ENCODE measurements at places on chromosomes 4 and X.

DNA sequence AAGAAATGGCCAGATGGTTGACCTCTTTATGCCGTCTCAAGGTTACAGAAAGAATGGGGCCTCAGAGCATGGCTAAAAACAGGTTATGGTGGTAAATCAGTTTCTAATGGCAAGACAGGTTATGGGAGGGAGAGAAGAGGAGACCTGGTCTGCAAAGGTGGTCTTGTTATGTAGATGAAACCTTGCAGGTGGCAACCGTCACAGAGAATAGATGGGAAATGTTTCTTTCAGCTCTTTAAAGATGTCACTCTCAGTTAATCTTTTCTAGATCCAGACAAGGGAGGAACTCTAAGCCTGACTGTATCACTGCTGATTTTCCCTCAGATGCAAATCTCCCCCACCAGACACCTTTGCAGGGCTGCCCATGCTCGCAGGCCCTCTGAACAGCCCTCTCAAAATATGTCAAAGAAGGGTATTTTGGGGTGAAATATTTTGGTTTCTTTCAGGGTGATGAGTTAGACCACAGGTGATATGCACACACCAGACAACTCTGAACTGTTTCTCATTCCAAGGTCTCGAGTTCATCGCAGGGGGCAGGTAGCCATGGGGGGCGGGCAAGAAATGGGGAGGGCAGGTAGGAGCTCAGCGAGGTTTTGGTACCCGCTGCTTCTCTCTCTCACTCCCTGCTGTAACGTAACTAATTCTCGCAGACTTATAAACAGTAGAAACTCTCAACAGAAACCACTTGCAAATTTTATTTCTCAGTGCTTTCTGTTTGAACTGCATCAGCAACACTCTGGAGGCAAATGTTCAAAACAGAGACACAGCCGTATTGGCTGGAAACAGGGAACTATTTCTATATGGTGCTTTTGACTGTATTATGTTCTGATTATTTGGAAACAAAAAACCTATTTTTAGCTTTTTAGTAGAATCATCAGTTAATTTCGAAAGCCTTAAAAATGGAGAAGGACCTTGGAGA is 32.4 kb downstream of the CASP3 start:
- DNase-seq, result no peak

DNA sequence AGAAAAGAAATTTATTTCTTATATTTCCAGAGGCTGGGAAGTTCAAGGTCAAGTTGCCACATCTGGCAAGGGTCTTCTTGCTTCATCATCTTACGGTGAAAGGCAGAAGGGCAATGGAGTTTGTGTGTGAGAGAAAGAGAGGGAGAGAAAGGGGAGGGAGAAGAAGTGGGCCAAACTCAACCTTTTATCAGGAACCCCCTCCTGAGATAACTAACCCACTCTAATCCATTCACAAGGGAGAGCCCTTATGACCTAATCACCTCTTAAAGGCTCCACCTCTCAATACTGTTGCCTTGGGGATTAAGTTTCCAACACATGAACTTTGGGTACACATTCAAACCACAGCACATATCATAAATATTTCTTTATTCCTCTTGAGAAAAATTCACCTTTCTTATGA is 203.3 kb upstream of the FAM241A start:
- no peak for DNase-seq

- no peak for DNase-seq
These were observed 140.0 kb downstream of the DCK start for GRCh38 chr4:71133491-71133890.

GRCh38 chr4:22986881-22987280 is 294.1 kb downstream of the GBA3 start:
- no peak for DNase-seq

GRCh38 chr4:156388826-156389225 is 435.2 kb upstream of the CTSO start:
- no peak for DNase-seq

- DNase-seq, result no peak
These were observed 39.5 kb downstream of the ENOPH1 start for GRCh38 chr4:82469791-82470345.

DNA sequence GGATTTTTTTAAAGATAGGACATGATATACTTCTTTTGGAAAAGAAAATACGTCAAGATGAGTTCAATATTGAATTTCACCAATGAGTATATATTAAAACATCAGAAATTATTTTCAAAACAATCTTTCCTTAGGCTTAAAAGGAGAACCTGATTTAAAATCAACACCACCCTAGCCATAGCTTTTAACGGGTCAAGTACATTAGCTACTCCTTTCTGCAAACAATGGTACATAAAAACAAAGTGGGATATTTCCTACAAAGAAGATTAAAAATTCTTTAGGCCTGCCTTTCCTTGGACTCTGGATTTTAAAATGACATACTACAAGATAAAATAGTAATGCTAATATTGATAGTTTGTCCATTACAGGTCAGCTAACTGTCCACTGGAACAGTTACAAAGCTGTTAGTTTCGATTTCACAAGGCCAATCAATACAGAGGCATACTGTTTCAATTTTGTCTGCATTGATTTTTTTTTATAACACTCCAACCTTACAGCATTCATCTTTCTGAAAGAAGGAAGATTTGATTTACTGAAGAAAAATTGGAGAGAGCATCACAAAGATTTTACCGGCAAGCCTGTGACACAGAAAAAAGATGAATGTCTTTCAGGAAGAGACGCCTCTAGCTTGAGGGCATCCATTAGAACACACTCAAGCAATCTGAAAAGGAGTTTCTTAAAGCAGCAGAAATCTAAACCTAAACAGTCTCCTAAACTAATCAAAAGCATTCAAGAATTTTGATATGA is 97.2 kb downstream of the MAB21L2 start:
- DNase-seq, result no peak

DNA sequence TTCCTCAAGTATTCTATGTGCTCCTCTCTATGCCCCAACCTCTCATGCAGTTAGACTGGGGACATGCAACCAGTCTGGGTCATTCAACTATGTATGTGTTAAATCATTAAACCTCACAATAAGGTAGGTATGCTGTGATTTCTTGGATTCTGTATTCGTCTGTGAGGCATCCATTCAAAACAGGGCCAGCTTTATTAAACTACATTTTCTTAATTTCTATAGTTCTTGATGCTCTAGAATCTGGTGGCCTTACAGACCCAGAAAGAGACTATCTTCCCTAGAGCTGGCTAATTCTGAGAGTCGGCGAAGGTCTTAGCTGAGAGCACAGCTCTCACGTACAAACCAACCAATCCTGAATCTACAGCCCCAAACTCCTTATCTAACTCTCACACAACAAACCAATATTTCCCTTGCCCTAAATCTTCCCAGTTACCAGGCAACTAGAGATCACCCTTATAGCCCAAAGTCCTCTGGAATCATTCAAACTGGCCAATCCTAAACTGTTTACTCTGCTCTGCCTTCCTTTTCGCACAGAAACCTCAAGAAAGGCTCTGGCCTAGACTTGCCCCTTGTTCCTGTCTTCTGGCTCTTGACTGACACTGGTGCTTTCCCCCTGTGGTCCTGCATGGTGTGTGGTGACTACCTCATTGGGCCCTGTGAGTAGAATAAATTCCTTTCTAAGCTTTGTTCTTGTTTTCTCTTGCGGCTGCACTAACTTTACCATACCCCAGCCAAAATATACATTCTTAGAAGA is 203.5 kb upstream of the TET2 start:
- DNase-seq, result no peak

- DNase-seq, result peak; percentile 4
These were observed 959 bp upstream of the REST start for GRCh38 chr4:56906489-56907393.

DNA sequence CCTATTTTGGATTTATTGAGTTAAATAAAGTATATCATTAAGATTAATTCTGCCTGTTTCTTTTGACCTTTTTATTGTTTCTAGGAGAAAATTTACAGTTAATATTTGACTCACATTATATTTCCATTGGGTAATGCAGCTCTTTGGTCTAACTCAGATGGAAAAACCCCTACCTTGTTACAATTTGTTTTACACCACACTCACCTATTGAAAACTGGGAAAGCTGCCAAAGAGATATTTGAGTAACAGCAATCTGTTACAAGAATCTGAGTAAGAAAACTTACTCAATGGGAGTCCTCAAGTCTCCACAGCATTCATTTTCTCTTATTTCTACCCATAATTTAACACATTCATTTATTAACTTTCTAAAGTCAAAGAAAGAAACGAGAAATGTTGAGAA is 108.0 kb upstream of the TLL1 start:
- no peak for DNase-seq

GRCh38 chr4:112130906-112131305 is 14.3 kb upstream of the FAM241A start:
- DNase-seq, result no peak

DNA sequence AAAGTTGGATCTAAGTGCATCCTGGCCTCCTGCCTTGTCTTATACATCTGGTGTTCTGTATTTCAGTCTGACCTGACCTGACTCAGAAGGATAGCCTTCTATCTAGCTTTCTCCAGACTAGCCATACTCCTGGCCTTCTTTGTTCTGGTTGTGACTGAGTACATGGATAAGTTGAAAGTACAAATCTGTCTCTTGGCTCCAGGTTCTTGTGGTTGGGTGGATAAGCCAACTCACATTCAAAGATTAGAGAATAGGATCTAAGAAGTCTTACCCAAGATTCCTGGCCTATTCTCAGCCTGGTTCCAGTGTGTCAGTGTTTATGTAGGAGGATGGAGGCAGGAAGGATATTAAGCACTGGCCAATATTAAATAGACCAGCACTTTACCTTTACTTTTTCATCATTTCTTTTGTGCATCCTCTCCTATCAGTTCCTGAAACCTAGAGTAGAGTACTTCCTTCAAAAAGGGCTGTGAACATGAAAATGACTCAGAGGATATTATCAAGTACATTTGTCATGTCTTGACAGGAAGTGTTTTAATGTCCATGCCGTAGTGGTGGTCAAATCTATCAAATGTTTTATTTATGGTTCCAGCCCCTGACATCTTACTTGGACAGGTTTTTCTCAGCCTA is 123.5 kb downstream of the IL15 start:
- DNase-seq, result no peak

DNA sequence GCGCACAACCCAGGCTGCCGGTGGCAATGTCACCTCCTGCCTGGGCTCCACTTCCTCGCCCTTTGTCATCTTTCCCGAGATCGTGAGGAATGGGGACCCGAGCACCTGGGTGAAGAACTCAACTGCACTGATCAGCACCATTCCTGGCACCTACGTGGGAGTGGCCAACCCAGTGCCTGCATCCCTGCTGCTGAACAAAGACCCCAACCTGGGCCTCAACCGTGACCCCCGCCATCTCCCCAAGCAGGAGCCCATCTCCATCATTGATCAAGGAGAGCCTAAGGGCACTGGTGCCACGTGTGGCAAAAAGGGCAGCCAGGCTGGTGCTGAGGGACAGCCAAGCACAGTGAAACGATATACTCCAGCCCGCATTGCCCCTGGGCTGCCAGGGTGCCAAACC is 32.3 kb downstream of the BCORL1 start:
- no peak for DNase-seq

DNA sequence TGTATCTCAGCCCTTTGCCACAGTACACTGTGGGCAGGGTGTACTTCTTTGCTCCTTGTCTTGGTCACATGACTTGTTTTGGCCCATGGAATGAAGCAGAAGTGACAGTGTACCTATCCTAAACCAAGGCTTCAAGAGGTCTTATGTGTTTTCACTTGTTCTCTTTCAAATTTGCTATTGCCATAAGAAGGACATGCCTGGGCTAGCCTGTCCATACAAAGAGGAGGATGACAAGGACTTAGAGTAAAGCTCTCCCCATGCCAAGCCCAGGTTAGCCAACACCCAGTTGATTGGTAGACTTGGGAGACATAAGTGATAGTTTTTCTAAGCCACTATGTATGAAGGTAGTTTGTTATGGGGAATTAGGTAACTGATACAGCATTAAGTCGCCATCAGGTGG is 141.1 kb upstream of the MID1 start:
- DNase-seq, result no peak

GRCh38 chrX:140090800-140091124 is 125.4 kb upstream of the CXorf66 start:
- no peak for DNase-seq

DNA sequence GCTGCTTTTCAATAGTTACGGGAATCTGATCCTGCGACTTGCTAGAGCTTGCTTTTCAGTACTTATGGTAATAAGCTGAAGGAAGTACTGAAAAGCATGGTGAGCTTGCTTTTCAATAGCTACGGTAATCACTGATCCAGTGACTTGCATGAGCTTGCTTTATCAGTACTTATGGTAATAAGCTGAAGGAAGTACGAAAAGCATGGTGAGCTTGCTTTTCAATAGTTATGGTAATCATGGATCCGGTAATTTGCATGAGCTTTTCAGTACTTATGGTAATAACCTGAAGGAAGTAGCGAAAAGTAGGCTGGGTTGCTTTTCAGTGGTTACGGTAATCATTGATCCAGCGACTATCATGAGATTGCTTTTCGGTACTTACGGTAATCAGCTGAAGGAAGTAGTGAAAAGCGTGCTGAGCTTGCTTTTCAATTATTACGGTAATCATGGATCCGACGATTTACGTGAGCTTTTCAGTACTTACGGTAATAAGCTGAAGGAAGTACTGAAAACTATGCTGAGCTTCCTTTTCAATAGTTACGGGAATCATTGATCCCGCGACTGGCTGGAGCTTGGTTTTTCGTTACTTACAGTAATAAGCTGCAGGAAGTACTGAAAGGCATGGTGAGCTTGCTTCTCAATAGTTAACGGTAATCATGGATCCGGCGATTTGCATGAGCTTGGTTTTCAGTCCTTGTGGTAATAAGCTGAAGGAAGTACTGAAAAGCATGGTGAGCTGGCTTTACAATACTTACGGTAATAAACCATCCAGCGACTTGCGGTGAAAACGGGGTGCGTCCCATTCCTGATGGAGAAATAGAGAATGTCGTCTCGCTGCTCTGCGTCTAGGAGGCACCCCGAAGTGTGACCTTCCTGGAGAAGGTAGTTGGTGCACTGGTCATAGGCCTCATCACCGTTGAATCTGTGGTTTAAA is 6.5 kb downstream of the CRLF2 start:
- DNase-seq, result peak; percentile 70

- DNase-seq, result no peak
These were observed 20.2 kb downstream of the GYG2 start for GRCh38 chrX:2848871-2849301.

GRCh38 chr4:6044276-6044675 is 26.0 kb upstream of the C4orf50 start:
- no peak for DNase-seq

- peak; percentile 16 for DNase-seq
These were observed 28.1 kb downstream of the SLC25A43 start for GRCh38 chrX:119427024-119427794.

DNA sequence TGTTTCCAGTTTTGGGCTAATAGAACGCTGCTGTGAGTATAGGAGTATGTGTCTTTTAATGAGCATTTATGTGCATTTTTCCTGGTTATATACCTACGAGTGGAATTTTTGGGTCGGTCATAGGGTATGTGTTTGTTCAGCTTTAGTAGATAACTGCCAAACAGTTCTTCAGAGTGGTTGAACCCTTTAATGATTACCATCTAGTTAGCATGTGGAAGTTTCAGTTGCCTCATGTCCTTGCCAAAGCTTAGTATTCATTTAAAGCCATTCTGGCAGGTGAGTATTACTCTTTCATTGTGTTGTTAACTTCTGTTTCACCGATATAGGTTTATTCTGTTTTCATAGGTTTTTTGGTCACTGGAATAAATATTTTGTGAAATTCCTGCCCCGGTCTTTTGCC is 229.1 kb downstream of the ARHGAP10 start:
- DNase-seq, result no peak
